ENCODE measurements at places on chromosomes 5 and 9.

- no peak for DNase-seq
These were observed 351 bp upstream of the MSX2 start for GRCh38 chr5:174723979-174724483.

GRCh38 chr5:20088361-20088760, 100.4 kb upstream of the CDH18 start:
- DNase-seq: no peak

DNA sequence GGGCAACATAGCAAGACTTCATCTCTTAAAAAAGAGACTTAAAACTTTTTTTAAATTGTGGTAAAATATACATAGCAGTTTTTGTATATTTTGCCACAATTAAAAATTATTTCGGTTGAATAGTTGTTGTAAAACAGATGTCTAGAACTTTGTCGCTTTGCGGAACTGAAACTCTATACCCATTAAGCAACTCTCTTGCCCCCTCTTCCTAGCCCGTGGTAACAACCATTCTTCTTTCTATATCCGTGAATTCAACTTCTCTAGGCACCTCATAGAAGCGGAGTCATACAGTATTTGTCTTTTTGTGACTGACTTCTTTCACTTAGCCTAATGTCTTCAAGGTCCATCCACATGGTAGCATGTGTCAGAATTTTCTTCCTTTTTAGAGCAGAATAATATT, 43.3 kb downstream of the SPARC start:
- DNase-seq: no peak

DNA sequence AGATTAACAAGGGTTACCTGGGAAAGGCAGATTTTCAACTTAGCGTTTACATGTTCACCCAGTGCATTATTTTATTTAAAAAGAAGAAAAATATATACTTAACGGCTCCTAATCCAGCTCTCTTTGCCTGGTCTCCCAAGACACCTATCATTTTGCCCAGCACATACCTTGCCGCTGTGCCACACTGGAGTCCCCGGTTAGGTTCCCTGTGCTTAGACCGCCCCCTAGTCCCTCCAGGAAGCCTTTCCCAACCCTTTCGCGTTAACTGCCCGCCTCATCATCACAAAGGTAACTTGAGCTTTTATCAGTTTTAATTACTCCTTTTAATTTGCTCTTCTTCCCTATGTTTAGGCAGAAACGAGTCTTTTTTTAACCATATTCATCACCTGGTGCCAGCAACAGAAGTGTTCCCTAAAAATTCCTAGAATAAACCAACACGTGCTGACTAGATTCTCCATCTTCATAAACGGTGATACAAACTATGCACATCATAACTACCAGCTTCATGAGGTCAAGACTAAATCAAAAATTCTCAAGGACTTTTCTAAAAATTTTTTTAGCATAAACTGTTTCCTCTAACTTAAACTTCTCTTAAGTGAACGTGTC, 19.7 kb downstream of the DNAJA1 start:
- no peak for DNase-seq

DNA sequence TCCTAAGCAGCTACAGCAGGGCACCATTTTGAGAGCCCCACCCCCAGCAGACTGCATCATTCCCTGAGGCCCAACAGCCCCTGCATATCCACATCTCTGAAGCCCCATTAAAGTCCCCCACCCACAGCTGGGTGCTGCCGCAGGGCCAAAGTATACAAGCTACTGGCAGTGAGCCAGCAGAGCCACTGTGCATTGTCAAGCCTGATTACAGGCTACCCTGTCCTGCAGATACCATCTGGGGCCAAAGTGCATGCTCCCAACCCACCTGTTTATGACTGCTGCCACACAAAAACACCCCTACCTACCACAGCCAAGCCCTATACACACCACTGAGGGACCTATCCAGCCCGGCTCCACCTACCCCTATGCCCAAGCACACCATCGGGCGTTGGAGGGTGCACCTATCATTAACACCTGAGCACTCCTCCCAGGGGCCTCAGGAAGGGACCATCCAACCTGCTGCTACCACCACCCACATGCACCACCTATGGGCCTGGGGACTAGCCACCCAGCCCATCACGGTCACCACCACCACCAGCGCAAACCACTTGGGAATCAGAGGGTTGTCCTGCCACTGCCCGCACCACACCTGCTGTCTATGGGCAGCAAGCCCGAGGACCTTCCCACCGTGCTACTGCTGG, 105.0 kb downstream of the PLPP1 start:
- DNase-seq: no peak

GRCh38 chr5:170263906-170264305, 31.1 kb downstream of the C5orf58 start:
- DNase-seq: no peak

- DNase-seq: no peak
These were observed 214.2 kb downstream of the ELAVL2 start for GRCh38 chr9:23611869-23612268.

DNA sequence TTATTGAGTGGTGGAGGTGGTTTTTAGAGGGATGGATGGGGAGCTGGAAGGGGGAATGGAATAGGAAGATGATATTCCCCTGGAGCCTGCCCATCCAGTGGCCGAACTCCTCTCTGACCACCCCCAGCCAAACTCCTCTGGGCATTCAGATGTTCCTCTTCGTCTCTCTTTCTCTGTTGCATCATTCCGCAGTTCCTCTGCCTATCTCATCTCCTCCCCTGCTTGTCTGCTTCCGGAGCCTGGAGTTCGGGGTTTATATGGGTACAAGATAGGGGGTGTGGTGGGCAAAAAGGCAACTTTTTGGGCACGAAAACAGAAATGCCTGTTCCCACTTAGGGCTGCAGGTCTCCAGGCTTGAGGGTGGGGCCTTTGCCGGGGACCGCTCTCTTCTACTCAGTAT, 12.2 kb upstream of the CDK5RAP2 start:
- DNase-seq: no peak

DNA sequence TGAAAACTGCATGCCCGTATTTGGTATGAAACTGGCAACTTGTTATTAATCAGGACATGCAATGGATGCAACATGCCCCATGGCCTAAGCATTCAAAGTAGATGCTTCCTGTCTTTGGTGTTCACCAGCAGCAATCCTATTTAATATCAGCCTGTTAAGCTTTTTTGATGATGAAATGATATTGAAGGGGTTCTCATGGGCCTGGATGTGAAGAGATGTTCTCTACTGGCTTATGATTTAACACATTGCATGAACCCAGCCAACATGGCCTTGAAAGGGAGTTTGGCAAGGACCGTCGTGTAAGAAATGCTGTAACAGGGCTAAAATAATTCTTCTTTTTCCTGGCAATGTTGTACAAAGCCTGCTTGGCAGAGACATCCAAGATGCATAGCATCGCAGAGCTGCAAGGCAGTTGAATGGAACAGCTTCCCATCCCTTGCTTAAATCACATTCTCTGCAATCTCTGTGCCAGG, 111.2 kb downstream of the SMARCA2 start:
- DNase-seq: no peak

DNA sequence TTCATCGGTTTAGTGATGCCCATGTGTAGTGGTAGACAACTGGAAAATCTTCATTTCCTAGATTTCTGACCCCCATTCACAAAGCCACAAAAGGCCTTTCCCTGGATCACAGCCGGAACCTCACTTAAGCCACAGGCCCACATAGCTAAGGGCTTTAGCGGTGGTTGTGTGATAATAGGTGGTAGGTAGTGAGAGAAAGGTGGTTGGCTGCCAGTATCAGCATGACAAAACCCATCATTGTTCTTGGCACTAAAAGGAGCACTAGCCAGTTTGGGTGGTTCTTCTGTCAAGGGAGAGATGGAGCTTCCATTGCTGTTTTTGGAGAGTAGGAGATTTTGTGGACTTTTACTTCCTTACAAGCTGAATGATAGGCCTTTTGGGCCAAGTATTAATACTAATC, 9.7 kb upstream of the SLC36A2 start:
- DNase-seq: no peak

GRCh38 chr5:168469816-168470215, 16.5 kb upstream of the RARS1 start:
- no peak for DNase-seq

DNA sequence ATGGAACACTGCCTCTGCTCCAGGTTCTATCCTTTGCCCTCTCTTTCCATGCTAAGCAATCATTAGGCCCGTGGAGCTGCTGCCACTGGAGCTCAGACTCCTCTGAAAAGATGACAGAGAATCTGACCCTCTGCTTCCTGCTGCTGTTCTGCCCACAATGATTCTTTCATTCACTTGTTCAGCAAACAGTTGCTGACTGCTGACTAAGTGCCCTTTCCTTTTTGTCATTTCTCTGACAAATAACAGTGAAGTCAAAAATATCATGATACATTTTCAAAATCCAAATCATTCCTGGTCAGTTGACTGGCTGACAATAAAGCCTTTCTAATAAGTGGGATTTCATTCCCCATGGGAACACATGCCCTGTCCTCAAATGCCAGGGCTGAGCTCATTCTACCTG, 110.1 kb downstream of the SIL1 start:
- no peak for DNase-seq

DNA sequence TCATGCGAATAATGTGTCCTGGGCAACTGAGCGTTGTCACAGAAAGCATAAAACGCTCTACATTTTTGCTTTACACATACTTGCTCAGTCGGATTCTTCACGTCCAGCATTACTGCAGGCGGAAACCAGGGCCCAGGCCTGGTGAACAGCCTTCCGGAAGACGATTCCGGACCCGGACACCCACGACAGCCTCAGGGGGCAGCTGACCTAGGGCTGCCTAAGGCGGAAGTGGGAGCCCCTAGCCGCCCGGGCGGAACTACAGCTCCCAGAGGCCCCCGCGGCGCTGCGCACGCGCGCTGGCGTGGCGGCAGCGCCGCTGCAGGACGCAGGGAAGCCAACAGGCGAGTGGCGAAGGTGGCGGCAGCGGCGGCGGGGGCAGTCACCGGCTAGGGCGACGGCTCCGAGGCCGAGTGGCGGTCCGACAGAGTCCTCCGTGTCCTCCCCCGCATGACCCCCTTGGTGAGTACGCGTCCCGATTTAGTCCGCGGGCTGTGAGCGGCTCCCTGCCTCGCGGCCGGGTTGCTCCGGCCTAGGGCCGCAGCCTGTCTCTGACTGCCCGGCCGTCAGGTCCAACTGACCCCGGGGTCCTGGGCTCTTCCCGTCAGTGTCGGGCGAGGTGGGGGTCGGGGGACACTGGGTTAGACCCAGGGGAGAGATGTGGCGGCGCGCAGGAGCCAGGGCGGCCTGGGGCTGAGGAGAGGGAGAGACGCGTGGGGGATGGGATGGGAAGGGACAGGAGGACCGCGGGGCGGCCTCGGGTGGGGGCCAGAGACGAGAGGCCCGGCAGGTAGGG, at the start of gene GAPVD1:
GAPVD1 (plus strand) TSS at position 326 of the 793 bp plus-strand sequence. CDS start 37,096 bp downstream, outside the sequence.
- DNase-seq: no peak

DNA sequence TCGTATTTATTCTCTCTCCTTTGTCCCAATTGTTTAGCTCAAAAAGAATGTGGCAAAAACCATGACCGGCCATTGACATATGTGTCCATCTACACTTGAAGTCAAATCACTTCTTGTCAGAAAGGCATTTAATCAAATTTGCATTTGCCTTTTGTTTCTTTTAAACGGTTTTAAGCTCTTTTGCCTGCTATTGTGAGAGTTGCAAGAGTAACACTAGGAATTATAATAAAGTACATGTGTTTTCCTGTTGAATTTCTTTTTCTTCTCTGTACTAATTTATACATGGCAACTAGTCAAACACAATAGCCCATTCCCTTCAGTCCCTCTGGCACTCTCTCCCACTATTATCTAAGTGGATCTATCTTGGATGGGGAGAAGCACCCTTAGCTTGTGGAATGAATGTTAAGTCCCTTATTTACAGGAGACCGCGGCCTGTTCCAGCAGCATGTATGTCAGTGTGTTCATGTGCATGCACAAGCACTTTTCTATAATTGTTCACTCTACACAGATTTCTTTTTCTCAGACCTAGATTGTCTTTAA, 3.2 kb downstream of the ADAMTSL1 start:
- DNase-seq: no peak

DNA sequence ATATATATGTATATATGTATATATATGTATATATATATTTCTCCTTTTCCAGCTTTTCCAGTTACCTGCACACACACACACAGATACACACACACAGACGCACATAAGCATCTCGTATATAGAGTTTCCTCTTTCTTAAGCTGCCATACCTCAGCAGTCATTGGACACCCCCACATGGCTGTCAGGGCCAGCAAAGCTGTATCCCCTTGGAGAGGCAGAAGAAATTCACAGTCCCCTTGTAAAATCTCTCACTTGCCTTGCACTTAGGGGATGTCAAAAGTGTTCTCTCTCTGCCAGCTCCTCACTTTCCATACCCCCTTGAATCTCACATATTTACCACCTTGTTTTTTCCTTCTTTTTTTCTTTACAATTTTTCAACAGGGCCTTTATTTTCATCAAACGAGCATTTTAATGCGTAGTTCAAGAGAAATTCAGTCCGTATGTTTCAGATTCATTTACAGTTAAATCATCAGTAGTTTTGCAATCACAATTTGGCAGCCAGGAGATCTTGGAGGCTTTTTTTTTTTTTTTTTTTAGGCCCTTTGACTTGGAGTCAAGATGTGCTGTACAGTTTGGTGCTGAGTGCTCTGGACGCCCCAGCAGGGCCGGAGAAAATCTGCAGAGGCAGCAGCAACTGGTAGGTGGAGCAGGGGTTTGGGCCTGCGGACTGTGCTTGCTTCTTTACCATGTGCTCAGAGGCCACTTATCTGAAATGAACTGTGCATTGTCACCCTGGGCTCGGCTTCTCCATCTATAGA, 244.9 kb upstream of the KLF4 start:
- DNase-seq: no peak

- no peak for DNase-seq
These were observed 68.6 kb upstream of the RNF130 start for GRCh38 chr5:180140079-180140554.

GRCh38 chr5:179588166-179588565, 35.3 kb downstream of the HNRNPH1 start:
- DNase-seq: no peak

- DNase-seq: no peak
These were observed 1554.1 kb downstream of the EFNA5 start for GRCh38 chr5:106116682-106117081.

DNA sequence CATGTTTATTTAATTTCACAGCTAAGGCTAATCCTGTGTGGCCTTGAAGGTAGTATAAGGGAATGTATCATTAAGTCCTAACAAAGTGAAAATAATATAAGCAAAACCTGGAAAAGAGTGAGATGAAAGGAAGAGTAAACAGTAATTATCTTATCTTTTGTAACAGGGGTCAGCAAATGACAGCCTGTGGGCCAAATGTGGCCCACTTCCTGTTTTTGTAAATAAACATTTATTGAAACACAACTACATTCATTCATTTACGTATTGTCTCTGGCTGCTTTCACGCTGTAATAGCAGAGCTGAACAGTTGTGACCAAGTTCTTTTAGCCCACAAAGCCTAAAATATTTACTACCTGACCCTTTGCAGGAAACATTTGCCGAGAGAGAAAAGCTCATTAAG, 78.4 kb upstream of the HTR4 start:
- DNase-seq: no peak
